ENCODE measurements at places on chromosomes 5 and 9.

- DNase-seq = no peak
These were observed 255.8 kb downstream of the ARHGAP26 start for GRCh38 chr5:143025971-143026370.

- no peak for DNase-seq
These were observed 205.5 kb downstream of the MEF2C start for GRCh38 chr5:88677376-88677895.

DNA sequence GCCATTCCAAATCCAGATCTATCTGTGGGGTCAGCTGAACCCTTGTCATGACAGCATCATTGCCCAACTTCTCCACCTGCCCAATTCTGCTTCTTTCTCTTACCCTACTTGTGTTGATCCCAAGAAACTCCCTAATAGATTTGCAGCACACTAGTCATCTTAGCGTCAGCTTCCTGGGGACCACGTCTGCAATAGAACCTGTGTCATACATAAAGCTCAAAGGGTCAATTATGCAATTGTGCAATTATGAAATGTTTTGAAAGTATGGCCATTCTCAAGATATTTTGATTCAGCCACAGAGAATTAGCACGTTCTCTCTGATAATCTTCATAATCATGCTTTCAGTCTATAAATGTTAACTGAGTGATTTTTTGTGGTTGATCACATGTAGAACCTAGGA is 87.4 kb upstream of the PAPPA start:
- no peak for DNase-seq

GRCh38 chr5:99070822-99071221 is 142.0 kb upstream of the CHD1 start:
- no peak for DNase-seq

GRCh38 chr9:114709636-114710035 is 27.6 kb upstream of the TEX48 start:
- no peak for DNase-seq

DNA sequence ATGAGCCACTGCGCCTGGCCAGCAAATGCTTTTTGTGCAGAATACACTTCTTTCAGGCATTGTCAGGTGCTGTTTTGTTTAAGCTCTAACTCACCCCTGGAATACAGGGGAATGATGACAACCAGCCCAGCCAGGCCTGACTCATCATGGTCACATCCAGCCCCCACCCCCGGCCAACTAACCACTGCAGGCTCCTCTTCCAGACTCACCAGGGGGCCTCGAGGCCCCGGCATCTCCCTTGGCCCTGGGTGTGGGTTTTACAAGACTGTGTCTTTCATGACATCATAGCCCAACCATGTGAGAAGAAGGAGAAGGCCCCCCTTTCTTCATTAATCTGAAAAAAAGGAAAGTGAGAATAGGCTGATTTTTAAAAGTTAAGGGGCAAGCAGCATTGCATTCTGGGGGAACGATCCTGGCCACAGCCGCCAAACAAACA is 35.5 kb downstream of the OLFML2A start:
- no peak for DNase-seq

- DNase-seq = no peak
These were observed 70.6 kb downstream of the DOCK2 start for GRCh38 chr5:169707686-169708085.

GRCh38 chr9:91547081-91547480 is 123.4 kb upstream of the NFIL3 start:
- DNase-seq = no peak

DNA sequence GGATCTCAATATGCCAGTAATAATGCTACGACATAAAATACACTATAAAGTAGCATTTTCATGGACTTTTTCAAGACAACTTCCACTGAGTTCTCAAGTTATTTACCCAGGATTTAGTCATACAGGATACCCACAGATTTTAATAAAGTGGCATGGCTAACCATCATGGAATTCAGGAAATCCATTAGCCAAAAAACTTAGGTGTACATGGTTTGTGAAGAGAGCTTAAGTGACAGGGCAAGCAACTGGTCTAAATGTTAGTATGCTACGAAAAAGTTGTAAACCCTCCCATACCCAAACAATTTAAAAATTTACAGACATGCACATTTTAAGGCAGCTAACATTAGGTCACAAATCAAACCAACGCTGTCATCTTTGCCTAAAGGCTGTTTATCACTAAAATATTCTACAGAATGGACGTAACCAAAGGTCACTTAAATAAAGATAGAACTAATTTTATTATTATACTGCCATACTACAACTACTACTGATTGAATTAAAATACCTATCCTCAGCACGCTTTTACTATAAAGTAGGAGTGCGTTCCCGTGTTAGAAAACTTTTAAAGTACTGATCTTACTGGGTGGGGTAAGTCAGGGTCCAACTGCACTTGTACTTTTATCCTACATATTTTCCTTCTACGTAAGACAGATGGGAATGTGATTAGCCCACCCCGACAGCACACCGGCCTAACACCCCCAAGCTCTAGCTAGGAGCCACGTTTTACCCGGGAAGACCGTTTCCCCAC is 1.1 kb downstream of the UBTD2 start:
- DNase-seq = no peak

DNA sequence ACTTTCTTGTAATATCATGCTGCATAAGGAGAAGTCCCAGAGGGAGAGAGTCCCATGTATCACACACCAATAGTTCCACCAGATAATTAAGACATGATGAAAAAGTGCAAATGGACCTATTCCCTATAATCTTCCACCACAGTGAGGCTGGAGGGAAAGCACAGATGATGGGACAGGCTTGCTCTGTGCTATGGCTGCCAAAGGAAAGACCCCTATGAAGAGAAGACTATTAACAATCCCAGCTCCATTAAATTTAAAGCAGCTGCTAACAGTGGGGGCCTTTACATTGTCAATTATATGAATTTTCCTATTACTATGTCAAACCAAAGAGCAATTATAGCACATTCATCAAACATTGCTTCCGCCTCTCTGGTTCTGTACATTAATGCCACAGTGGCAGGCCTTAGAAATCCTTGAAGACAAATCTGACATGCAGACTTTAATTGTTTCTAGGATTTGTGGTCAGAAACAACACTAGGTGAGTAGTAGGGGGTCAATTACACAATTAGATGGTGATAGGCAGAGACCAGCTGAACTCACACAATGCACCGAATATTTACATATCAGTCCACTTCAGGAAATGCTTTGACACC is 551.3 kb downstream of the TLE1 start:
- DNase-seq = no peak

DNA sequence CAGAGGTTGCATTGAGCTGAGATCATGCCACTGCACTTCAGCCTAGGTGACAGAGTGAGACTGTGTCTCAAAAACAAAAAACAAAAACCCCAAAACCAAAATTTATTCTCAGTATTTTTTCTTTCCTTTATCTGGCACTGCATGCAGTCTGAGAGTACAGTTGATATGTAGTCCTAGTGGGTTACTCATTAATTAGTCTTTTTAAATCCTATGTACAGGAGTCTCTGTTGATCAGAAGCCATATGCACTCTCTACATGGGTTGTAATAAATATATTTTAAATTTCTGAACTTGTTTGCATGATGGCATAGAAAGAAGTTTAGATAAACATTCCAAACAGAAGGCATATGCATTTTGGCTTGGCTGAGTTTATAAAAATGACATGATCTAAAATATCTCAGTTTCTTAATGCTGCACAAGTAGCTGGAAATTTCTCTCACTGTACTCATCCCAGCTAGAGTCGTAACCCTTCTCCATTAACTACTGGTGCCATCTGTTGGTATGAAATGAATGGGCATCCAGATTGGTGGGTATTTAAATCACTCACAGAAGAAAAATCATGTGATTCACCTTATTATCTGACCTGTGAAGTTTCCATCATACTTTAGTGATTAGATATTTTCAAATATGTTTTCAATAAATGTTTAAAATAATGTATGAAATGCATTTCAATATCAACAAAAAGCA is 284.8 kb downstream of the CTNND2 start:
- no peak for DNase-seq

DNA sequence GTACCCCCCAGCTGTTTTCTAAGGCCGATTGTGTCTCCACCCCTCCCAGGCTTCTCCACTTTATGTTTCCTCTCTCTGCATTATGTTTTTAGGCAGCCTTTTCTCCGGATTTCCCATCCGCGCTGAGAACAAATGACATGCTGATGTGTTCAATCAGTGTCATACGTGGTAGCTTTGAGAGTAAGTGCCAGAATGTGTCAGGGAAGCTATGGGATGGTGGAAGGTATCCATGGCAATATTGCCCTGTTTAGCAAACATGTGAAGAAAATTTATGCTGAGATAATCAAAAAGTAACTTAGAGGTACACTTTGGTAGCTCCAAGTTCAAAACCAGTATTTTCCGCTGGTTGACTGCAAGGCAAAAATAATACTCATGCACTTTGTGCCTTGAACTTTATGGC is 36.6 kb upstream of the LECT2 start:
- DNase-seq = no peak

DNA sequence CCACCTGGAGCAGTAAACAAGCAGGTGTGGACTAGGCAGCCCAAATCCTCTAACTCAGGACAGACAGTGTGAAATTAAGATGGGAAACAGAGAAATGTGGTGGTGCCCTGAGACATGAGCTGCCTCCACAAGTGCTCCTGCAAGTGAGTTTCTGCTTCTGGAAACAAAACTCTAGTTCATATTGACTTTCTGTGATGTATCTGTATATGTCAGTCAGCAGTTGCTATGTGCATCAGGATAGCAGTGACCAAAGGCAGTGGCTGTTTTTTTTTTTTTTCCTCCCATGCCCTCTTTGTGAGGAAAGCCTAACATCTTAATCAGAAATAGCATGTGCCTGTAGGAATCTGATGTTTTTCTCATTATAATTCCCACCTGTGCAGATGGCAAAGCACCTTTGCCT is 318.4 kb upstream of the SEMA6A start:
- no peak for DNase-seq

DNA sequence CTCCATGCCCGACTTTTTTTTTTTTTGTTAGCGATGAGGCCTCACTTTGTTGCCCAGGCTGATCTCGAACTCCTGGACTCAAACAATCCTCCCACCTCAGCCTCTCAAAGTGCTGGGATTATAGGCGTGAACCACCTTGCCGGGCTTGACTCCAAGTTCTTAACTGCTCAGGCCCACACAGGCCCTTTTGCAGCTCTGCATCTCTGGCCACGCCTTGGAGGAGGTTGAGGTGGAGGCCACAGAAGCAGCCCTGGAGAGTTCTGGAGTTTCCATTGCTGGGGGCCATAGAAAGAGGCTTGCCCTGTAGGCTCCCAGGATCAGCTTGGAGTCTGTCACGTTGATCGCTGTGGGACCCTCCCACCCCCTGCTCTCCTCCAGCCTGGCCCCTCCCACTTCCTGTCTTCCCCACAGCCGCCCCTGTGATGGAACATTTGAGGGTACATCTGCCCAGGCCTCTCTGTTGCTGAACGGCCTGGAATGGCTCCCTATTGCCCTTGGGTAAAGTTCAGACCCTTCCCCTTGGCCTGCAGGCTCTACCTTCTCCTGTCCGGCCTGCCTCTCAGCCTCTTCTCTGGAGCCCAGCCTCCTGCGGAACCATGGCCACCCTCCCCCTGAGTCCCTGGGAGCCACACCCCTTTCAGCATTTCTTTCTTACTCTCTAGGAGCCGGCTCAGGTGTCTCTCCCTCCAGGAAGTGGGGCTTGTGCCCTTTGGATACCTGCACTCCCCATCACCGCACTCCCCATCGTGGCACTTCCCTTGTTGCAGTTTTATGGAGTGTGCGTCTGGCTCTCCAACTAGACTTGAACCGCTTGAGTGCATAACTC is 30.4 kb upstream of the IER5L start:
- DNase-seq = no peak

DNA sequence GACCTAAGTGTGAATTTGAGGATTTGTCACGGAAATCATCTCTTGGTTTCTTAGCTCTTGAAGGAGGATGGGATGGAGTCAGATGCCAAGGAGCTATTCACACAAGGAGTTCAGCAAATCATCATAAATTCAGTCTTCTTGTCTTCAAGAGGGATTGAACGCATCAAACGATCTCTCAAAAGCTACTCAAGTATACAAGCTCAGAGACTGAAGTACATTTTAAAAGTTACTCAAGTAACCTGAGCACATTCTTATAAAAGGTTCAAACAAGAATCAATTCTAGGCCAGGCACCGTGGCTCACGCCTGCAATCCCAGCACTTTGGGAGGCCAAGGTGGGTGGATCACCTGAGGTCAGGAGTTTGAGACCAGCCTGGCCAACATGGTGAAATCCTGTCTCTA is 21.1 kb upstream of the GOLPH3 start:
- no peak for DNase-seq

DNA sequence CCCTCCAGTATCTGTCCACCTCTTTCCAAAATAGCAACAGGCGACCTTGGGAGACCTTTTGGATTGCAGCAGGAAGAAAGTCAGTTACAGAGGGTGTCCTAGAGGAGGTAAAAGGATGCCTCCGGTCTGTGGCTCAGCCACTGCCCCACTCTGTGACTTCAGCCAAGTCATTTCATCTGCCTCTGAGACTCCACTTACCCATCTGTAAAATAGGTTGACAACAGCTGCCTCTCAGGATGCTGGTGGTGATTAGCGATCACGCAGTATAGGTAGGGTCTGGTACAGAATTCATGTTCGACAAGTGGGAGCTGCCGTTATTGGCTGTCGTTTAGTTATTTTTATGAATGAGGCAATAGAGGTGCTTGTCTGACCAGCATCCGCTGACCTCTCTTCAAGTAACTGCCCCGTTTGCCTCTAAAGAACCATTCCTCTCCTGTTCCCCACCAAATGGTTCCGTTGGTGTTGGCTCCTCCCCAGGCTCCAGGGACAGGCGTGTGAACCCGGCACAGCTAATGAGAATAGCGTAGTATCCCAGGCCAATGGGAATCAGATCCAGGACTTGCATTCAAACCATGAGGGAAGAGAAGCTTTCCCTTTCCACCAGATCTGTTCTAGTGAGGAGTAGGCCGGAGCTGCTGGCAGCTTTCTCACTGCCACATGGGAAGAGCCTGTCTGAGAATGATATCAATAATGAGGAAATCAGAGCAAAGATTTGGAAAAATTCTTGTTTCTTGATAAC is 64.1 kb downstream of the SMIM23 start:
- DNase-seq = no peak

- DNase-seq = no peak
These were observed 422 bp upstream of the TRIM32 start for GRCh38 chr9:116686693-116687073.

- no peak for DNase-seq
These were observed 28.4 kb upstream of the IRX4 start for GRCh38 chr5:1910861-1911772.

GRCh38 chr9:135409286-135410200 is 70.0 kb upstream of the PPP1R26 start:
- no peak for DNase-seq

All from neural crest cell (in vitro differentiated cells).